ENCODE measurements at places on chromosomes 7 and 10.
A peak's percentile ranks its signal among the peaks of the same experiment; 100 is the strongest.

DNA sequence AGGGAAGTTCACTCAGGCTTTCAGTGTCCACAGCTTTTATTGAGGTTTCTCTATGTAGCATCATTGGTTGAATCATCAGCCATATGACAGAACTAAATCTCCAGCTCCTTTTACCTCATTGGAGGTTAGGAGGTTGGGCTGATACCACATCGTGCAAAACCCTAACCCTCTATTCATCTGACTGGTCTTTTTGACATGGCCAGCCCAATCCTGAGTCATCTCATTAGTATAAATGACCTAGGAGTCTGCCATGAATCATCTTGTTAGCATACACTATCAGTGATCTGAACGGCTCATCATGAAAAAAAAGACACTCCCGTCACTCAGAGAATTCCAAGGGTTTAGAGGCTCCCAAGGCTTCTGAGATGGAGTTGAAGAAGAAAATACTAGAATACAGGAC lies 669.8 kb upstream of the POT1 start:
- no peak for DNase-seq

DNA sequence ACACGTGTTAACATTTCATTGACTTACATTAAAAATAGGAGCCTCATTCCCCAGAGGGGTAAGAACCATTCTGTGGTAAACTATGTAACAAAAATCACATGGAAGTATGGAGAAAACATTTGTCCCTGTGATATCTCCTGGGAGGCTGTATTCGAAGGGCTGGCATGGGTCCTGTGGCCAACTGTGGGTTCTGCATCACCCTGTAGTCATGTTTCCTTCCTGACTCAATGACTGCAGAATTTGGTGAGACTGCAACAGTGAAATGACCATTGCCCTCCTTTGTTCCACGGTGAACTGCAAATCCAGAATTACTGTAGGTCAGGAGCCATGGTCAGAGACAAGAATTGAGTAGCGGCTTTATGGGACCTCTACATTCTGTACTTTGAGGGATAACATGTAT lies 3.6 kb upstream of the ZEB1 start:
- no peak for DNase-seq

- peak; percentile 35 for DNase-seq
These were observed 343.0 kb downstream of the CRPPA start for GRCh38 chr7:16078076-16078952.

DNA sequence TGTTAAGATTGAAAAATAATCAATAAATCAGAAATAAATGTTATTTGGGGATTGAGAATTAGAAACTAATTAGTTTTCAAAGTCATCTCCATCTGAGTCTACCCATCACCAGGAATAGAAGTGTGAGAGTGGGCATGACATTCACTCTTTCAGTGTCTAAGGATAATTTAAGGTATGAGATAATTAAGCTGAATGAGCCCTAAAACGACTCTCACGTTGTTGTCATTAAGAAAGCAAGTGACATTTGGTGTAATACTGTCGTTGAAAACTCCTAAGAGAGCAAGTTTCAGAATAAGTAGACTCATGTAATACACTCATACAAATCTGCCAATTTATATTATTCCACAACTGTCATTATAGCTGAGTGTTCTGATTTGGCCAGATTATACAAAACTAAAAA lies 7.1 kb downstream of the AGMO start:
- DNase-seq, result no peak

DNA sequence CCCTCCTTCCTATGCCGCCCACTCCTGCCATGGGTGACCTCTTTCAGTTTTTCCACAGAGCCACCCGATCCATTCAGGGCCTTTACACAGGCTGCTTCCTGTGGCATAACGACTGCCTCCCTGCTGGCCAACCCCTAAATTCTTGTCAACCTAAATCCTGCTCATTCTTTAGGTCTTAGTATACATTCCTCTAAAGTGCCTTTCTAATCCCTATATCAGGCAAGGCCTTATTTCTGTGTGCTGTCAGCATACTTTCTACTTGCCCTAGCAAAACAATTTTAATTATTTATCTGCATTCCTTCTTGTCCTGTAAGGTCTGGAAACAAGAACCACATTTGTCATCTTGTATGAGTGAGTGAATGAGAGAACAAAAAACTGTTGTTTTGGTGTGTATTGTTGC lies 132.4 kb downstream of the DNAH11 start:
- no peak for DNase-seq

DNA sequence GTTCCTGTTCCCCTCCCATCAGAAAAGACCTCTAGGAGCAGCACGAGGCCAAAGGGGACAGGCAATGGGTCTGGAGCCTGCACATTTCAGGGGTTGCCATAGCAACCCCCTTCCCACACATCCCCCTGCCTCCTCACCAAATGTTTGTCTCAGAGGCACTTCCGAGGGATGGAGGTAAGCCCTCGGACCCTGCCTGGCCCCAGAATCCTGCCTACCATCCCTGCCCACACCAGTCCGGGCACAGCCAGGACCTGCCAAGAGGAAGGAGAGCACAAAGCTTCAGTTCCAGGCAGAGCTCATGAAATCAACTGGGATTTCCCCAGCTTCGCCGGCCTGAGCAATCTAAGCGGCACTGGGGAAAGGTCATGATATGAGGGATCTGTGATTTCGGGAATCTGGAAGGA lies 175.0 kb upstream of the PLXNA4 start:
- DNase-seq, result no peak

DNA sequence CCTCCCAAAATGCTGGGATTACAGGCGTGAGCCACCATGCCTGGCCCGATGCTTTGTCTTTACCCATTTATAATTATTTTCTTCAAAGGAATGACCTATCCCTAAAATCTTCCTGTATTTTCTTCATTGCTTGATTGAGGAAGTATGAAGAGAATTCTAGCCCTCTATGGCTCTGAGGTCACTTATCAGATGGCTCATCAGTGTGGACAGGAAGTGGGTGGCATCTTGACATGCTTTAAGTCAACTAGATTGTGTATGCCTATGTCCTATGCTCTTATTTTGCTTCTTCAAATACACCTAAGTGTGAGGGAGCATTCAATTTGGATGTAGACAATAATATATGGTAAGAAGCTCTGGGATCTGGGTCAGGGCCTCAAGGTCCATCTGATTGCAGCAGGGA lies 1020.5 kb downstream of the LRMDA start:
- no peak for DNase-seq

- DNase-seq, result no peak
These were observed 94.0 kb downstream of the MBL2 start for GRCh38 chr10:52678611-52679010.

GRCh38 chr10:118545381-118545780 lies 50.1 kb downstream of the PRLHR start:
- DNase-seq, result no peak

DNA sequence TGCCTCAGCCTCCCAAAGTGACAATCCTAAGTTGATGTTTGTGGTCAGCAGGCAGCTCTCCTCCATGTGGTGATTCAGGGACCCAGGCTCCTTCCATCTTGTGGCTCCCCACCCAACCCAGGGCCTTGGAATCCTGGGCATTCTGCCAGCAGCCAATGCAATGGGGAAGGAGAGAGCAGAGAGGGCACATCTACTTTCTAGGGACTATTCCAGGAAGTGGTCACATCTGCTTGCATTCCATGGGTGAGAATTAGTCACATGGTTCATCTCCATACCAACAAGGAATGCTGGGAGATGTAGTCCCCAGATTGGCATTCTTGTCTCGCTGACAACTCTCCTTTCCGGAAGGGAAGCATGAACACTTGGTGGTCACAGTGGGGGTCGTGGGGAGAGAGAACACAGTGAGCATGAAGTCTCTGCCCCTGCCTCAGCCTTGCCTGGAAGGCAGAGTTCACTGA lies 9.9 kb upstream of the SRRM3 start:
- DNase-seq, result no peak

- DNase-seq, result no peak
These were observed 54.8 kb downstream of the MPP7 start for GRCh38 chr10:28248092-28248491.

DNA sequence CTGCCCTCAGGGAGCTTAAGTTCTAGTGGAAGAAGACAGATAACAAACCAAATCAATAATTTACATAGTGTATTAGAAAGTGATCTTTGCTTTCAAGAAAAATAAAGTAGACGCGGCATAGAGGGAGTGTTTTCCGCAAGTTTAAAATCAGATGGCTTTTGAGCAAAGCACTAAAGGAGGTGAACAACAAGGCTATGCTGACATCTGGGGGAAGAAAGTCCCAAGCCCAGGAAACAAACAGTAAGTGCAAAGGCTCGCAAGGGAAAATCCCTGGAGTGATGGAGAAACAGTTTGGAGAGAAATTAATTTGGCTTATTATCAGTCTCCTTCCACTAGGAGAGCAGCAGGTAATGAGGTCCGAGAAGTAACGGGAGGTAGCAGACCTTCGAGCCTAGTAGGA lies 1.9 kb upstream of the CNNM2 start:
- DNase-seq, result no peak

GRCh38 chr10:8060010-8060703 lies 5.7 kb downstream of the GATA3 start:
- DNase-seq, result no peak

GRCh38 chr10:59093461-59093860 lies 83.0 kb upstream of the PHYHIPL start:
- no peak for DNase-seq

GRCh38 chr7:5172196-5172775 lies 17.7 kb upstream of the WIPI2 start:
- DNase-seq, result no peak

GRCh38 chr7:123823898-123824753 lies 20.8 kb upstream of the HYAL4 start:
- DNase-seq, result no peak

DNA sequence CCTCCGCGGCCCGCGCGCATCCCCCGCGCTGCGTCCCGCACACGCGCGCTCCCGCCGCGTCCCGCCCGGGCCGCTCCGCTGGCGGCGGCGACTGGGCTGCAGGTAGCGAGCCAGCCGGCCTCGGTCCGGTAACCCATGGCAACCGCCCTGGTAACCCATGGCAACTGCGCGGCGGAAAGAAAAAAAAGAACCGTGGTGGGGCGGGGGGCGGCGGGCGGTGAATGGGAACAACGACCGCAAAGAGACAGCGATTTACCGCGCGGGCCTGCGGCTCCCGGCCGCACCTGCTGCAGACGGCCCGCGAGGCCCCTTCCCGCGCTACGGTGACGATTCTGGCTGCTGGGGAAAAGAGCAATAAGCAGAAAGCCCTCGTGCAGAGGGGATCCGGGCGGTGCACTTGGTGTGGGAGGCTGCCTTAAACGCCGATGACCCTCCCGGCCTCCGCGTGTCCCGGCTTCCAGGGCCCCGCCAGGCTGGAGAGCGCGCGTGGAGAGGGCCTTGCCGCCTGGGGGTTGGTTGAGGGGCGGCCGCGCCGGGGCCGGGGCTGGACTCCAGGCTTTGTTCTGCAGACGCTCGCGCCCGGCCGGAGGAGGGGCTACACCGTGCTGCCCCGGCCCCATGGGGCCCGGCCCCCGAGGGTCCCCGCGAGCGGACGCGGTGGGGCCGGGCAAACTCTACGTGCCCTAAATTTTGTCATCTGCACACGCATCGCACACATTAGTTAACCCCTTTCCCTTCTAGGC lies 84.7 kb downstream of the SNX10 start:
- DNase-seq, result peak; percentile 47

GRCh38 chr10:119370972-119371703 lies 163.8 kb downstream of the GRK5 start:
- DNase-seq, result no peak

- DNase-seq, result no peak
These were observed 45.6 kb upstream of the TES start for GRCh38 chr7:116164552-116165306.

DNA sequence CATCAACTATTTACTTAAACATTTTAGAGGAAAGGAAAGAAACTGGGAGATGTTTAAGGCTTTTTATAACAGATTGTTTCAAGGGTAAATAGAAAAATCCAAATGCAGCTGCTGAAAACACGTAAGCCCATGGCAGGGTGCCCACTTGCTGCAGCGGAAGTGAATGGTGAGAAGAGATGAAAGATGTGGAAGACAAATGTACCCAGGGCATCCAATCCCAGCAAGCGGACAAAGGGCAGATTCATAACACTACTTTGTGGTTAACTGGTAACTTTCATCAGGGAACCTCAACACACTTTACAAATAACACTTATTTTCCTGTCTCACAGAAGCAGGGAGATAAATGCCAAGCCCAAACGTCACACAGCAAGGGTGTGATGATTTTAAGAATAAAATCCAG lies 358.4 kb downstream of the KCNMA1 start:
- no peak for DNase-seq

DNA sequence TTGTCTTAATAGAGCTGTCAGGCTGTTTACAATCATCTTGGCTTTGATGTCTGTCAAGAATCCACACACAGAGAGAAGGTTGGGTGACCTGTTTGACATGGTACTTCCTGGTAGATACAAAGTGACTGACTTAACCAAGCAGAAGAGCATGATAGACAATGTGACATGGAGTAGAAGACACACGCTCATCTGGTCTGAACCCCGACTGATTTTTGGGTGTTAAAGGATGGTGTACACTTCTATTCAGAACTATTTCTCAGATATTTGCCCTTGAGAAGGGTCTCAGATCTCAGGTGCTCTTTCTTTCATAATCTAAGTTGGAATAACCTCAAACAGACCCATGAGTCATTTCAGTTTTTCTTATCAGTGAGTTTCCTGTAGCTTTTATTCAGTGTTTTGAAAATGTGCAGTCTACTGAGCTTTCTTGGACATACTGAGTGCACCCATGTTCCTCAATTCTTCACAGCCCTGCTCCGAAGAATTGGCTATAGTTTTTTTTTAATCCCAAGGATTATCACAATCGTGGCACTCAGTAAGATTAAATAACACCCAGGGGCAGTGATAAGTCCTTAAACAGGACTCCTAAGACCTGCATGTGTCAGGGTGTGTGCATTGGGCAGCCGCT lies 46.4 kb upstream of the NXPH1 start:
- DNase-seq, result no peak

GRCh38 chr10:85187047-85187446 lies 858.7 kb downstream of the CCSER2 start:
- DNase-seq, result no peak

GRCh38 chr7:115933471-115933870 lies 97.1 kb downstream of the TFEC start:
- no peak for DNase-seq

DNA sequence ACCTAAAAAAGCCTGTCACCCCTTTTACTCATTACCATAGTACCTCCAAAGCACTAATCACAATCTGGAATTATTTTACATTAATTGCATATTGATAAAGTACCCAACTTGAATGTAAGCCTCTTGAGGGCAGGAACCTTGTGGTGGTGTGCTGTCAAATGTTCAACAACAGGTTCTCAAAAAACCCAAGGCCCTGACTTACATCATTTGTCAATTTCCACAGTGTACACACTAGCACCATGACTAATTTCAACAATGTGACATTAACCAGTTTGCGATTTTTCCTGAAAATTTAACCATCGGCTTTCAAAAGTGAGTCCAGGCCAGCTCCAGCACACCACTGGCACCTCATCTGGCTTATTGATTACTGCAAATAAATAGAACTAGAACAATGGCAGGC lies 87.5 kb downstream of the SVOPL start:
- DNase-seq, result no peak

DNA sequence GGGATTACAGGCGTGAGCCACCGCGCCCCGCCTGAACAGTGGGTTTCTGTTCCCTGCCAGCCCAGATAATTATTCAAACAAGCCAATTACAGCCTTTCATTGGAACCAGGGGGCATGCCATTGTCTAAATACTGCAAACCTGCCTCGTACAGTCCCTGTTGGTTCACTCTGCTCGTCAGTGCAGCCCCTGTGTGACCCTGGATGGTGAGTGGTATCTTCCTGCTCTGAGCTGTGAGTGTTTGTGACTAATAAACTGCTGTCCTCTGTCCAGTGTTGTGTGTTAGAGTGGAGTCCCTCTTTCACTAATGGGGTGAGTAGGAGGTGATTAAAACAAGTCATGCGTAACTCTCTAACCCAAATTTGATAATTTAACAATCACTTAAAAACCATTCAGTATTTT lies 176.5 kb upstream of the FAM3C start:
- no peak for DNase-seq
